D341Med (cell line): ENCODE measurements at places on chromosomes 2 and 18.
A peak's percentile ranks its signal among the peaks of the same experiment; 100 is the strongest.

- no peak for DNase-seq
Measured at GRCh38 chr2:48755473-48755872, at the start of gene LHCGR. Gene LHCGR, minus strand, starts transcription at chr2:48755724. Its CDS starts 53 bp downstream, at chr2:48755671.

DNA sequence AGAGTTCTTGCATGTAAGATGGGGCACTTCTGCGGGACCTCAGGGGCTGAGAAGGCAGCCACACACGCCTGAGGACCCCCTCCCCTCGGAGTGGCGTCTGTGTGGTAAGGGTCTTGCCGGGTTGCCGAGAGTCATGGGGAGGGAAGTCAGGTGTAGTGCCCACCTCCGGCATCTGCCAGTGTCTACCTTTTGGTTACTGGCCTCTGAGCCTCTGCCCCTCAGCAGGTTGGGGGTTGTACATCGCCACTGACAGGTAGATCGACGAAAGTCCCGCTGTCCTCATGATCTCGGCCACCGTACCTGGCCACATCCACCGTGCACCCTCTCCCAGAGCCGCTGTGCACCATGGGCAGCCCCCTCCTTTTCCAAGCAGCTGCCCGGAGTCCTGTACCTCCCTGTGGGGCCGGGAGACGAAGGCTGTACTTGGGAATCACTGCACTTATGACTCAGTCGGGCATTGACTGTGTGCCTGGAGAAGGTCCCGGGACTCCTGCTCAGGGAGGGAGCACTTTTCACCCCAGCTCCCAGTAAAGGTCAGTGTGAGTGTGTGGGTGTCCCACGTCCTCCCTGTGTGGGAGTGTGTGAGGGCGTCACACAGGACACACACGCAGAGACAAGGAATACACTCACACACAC is 332.4 kb upstream of the MYT1L start:
- peak; percentile 8 for DNase-seq

DNA sequence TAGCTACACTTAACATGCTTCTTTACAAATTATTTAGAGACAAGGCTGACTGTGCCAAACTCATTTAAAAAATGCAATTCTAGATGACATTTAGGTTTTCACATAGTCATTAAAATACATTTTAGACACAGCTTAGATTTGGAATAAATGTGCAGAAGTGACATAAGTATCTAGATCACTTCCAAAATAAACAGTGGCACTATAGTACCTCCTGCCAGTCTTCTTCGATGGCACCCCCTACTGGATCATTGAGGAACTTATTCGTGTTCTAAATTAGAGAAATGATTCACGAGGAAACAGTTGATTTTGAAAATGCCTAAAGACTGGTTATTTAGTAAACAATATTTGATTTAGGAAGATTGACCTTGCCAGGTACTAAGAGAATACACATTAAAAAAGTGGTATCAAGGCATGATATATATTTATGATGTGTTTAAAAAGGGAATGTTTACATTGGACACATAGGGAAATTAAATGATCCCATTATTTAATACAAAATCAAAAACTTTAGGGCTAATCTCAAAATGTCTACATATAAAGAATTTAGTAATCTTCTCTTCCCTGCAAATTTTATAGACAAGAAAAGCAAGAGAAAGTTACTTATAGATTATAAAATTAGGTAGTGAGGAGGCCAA is 323.9 kb downstream of the XIRP2 start:
- peak; percentile 47 for DNase-seq

- DNase-seq, result no peak
Measured at GRCh38 chr2:236702657-236703372, 133.2 kb downstream of the ACKR3 start.

DNA sequence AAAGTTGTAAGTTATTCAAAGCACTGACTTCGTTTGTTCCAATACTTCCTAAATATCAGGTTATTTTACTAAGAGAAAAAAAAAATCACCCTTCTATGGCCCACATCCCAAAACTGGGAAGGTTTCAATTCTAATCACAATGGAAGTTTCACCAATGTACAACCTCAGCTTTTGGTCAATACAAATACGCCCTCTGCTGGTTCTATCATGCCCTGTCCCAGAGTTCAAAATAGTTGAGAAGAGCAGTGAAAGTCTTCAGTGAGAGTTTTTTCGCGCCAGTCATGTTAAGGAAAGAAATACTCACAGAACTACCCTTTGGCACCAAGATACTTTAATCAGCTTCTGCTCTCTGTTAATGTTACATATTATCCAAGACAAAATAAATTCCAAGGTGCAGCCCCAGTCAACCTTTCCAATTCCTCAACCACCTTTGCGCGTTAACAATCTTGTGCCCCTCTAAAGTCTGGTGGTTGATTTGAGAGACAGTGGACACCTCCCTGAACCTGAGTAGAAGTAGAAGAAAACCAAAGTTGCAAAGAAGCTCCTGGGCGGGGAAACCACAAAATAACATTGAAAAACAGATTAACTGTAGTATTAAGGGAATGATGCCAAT is 59.9 kb downstream of the SUMO1 start:
- peak; percentile 50 for DNase-seq

DNA sequence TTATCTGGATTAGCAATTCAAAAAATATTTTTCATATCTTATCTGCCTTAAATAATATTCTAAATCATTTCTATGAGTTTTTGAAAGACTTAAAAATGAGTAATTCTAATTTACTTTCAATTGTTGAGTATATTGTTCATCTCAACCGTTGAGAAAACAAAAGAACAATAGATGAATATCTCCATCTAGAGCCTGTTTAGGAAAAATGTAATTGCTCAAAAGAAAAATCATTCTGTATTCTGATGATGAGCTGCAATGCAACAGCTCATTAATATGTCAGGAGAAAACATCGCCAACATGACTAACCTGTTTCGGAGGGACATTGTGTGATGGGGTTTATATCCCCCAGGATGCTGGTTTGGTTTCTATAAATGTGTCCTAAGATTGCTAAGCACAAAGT is 417.6 kb downstream of the SUCLG1 start:
- DNase-seq, result no peak

DNA sequence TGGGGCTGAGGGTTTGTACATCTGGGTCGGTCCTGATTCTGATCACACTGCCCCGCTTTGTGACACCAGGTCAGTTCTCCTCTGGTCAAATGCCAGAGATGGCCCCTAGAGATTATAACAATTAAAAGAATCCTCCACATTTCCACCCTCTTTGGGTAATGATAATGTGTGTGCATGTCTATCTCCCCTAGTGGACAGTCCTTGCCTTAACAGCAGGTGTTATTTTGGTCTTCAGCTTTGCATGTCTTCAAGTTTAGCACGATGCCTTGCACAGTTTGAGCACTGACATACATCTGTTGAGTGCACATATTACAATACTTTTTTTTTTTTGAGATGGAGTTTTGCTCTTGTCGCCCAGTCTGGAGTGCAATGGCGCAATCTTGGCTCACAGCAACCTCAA is 25.7 kb upstream of the COX7A2L start:
- no peak for DNase-seq

DNA sequence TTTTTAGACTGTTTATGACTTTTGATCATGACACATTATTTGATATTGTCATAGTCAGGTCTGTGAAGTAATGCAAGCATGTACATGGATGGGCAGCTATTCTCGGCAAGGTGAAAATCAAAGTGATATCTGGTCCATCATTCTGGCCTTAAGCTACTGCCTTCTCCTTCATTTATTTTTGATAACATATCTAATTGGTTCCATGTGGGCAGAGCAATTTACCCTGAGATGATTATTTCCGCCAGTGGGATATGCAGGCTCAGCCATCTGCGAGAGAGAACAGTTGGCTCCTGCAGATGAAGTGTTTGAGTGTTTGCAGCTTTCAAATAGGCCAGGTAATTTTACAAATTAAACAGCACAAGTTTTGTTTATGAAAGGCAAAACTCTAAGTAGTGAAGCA is 116.4 kb downstream of the LYPD6 start:
- DNase-seq, result no peak

- peak; percentile 17 for DNase-seq
Measured at GRCh38 chr2:223585666-223586065, 16.5 kb downstream of the SCG2 start.

DNA sequence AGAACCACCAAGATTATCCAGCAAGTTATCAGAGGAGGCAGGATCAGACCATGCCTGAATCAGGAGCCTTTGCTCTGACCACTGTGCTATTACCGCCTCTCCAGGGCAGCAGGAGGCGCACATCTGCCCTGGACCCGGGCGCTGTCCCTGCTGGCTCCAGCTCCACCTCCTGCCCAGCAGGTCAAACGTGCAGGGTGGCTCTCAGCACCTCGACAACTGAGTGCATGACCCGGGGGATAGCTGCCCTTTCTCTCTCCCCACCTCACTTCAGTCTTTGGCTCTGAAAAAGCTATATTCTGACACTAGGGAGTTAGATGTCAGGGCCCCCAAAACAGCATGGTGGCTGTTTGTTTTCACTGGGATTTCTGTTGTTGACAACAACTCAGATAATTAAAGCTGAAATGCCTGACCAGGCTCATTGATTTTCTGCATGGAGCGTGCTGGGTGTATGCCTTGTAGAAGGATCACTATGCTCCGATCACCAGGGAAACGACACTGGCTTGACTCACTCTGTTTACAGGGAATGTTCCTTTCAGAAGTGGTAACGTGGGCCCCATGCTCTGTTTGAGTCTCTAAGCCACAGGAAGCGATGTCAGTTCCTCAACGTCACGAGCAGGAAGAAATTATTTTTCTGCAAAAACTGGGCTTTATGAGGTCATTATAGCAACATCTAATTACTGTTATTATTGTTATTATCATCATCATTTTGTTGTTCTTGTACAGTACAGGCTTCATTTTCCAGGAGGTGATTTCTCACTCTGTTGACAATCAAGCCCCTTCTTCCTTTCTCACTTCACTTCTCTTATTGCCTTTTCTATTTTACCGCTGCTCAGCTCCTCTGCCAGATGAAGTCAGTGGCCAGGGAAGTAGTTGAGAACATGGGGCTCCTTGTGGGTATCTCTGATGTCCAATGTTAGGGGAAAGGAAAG is 125.6 kb downstream of the PLB1 start:
- no peak for DNase-seq

- peak; percentile 65 for DNase-seq
Measured at GRCh38 chr2:49972699-49973098, 818.4 kb upstream of the FSHR start.

- DNase-seq, result no peak
Measured at GRCh38 chr2:73736378-73736777, 767 bp downstream of the TPRKB start.

DNA sequence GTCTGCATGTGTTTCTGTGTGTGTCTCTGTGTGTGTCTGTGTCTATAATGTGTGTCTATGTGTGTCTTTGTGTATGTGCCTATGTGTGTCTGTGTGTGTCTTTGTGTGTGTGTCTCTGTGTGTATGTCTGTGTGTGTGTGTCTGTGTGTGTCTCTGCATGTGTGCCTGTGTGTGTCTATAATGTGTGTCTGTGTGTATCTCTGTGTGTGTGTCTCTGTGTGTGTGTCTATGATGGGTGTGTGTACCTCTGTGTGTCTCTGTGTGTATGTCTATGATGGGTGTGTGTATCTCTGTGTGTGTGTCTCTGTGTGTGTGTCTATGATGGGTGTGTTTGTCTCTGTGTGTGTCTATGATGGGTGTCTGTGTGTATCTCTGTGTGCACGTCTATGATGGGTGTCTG is 126.2 kb upstream of the GPC1 start:
- DNase-seq, result no peak

DNA sequence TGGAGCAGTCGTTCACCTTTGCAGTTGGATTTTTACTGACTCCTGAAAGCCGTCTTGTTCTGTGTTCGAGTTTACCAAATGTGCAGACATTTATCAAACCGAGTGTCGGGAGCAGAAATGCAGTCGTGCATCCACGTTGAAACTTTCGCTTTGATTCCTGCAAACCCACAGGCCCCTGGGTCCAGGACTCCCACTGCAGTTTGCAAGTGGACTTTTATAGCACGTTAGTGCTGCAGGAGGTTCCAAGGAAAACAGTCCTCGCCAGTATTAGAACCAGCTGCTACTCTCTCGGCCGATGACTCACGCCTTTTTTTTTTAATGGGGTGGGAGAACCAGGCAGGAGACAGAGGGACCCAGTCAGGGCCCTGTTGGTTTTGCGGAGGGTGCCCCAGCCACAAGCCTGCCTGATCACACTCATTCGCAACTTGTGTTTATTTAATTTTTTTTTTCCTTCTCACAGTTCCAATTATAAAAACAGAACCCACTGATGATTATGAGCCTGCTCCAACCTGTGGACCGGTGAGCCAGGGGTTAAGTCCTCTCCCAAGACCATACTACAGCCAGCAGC is 90.1 kb downstream of the NFATC1 start:
- no peak for DNase-seq
